ENCODE measurements at places on chromosomes 12 and 14. TPM values are rescaled to one million over a fixed set of nuclear protein-coding genes. Genes with fewer than 3 reads are reported as not detected.

The AICDA gene
- polyA plus RNA-seq, result 0.39 TPM

GRCh38 chr14:34843011-34843554 is 32.1 kb downstream of the BAZ1A start:
- H3K27ac ChIP-seq, result peak overlapping the region; percentile 22
- no peaks in the 10 kb centered on the region for H3K4me1 ChIP-seq
- DNase-seq, result no peak
- no peak overlapping the region for H3K4me3 ChIP-seq

DNA sequence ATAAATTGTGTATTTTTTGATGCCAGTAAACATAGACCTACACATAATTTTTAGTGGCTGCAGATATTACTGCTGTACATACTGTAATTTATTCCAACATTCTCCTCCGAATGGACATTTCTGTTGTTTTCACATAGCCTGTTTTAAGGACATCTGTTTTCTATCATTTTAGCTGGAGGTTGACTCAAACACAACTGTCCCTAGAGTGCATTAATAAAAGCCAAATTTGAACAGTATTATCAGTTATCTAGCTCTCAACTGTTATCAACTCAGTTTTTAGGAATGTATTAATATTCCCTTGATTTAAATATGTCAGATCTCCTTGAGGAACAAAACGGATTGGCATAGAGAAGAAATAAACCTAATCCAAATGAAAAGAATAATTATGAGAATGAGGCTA is 17.2 kb upstream of the PIWIL1 start:
- no peak overlapping the region for H3K4me3 ChIP-seq
- no peaks in the 10 kb centered on the region for H3K36me3 ChIP-seq
- DNase-seq, result no peak

GRCh38 chr14:101005447-101005846 is 101.9 kb upstream of the RTL1 start:
- peaks cover 4% of the 10 kb centered on the region for H3K4me1 ChIP-seq
- no peak for DNase-seq
- no peaks in the 10 kb centered on the region for H3K27me3 ChIP-seq
- no peak overlapping the region for H3K4me3 ChIP-seq
- no peak overlapping the region for H3K27ac ChIP-seq

DNA sequence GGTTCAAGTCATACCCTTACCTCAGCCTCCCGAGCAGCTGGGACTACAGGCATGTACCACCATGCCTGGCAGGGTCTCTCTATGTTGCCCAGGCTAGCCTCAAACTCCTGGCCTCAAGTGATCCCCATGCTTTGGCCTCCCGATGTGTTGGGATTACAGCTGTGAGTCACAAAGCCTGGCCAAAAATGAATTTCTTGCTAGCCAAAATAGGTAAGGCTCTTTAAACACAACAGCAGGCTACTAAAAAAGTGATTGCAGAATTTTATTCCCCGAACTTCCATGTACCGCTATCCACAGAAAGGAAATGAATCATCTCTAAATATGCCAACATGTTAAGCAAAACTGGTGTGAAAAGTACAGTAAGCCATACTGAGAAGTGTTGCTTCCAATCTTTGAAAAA is 50.6 kb downstream of the WDHD1 start:
- H3K27ac ChIP-seq, result no peak overlapping the region
- no peaks in the 10 kb centered on the region for H3K4me1 ChIP-seq
- no peak for DNase-seq
- no peak overlapping the region for H3K4me3 ChIP-seq
- H3K27me3 ChIP-seq, result no peaks in the 10 kb centered on the region

DNA sequence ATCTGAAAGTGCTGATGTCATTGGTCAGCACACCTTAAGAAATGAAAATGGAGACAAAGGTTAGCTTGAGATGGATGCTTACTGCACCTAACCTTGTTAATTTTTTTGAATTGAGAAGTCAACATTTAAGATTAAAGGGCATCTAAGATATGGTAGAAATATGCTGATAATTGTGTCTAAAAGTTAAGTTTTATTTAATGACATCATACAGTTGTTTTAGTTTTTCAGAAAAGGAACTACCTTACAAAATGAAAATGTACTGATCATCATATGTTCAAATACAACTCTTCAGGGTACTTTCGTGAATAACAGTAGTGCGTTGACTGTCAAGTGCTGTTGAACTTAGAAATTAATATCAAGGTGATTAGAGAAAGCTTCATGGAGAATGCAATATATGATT is 2.5 kb downstream of the SMCO3 start:
- DNase-seq, result no peak
- H3K4me3 ChIP-seq, result no peak overlapping the region
- H3K36me3 ChIP-seq, result no peaks in the 10 kb centered on the region

DNA sequence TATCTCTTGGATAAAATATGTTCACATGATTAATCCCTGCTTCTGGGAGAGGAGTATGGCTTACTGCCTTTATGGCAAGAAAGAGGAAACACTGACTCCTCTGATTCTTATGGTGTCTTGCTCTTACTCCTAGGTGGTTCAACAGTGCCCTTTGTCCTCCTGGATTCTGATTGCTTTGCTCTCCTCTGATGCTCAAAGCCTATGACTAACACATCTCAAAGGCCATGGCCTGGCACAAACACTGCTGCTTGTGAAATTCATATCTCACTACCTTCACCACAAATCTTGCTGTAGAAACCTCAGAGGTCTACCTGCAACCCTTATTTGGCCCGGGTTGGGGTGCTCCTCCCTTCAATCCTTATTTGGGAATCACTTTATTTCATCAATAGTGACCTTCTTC is 217.2 kb downstream of the C12orf50 start:
- no peaks in the 10 kb centered on the region for H3K36me3 ChIP-seq
- H3K27ac ChIP-seq, result no peak overlapping the region
- H3K27me3 ChIP-seq, result no peaks in the 10 kb centered on the region

The CELA1 gene
- polyA plus RNA-seq, result 0.71 TPM

DNA sequence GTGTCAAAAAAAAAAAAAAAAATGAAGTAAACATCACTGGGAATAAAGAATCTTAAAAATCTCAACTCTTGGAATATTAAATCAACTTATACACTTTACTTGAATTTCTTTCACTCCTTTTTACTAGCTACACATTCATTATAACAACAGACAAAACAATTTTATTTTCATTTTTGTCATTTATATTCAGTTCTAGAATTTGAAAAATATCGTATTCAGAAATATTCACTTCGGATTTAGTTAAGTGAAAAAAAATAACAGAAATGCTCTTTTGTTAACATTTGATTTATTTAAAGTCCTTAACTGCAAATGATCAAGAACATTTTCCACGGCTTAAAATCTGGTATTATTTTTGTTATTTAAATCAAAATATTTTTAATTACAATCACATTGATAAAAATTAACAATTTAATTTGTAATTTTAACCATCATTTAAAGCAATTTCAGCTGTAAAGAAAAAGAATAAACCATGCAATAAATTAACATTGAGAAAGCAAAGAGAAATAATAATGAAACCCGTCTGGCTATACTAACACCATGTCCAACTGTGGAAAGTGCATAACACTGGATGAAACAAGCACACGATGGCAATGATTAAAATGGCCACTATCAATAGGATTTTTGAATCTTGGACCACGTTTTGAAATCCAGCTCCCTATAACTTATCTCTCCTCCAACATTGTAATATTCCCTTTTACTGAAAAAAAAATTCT is 5.2 kb downstream of the FOXA1 start:
- peaks cover 80% of the 10 kb centered on the region for H3K27me3 ChIP-seq
- no peaks in the 10 kb centered on the region for H3K36me3 ChIP-seq
- no peak overlapping the region for H3K27ac ChIP-seq
- DNase-seq, result no peak
- H3K4me3 ChIP-seq, result no peak overlapping the region

DNA sequence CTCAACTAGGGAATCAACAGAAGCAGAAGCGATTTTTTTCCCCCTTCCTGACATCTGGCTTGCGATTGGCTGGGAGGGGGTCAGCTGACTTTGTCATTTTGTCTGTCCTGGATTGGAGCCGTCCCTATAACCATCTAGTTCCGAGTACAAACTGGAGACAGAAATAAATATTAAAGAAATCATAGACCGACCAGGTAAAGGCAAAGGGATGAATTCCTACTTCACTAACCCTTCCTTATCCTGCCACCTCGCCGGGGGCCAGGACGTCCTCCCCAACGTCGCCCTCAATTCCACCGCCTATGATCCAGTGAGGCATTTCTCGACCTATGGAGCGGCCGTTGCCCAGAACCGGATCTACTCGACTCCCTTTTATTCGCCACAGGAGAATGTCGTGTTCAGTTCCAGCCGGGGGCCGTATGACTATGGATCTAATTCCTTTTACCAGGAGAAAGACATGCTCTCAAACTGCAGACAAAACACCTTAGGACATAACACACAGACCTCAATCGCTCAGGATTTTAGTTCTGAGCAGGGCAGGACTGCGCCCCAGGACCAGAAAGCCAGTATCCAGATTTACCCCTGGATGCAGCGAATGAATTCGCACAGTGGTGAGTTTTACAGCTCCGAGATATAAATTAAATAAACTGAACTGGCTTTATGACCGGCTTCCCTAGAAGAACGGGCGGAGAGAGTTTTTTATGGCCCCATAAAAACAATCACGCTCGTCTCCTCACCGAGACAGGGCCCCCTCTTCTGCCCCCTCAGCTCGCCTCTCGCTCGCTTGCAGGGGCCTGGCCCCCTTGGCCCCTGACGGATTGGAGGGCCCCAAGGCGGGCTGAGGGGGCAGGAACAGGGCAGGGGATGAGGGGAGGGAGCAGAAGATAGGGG is at the start of gene HOXC6:
Gene HOXC6, plus strand, starts transcription at position 127 of the 888 bp plus-strand sequence. Its CDS starts 82 bp downstream, at position 209.
- H3K27ac ChIP-seq, result no peak within 1 kb of the TSS
- no peak within 1 kb of the TSS for H3K4me3 ChIP-seq
- no peak for DNase-seq

The OGFOD2 gene
- polyA plus RNA-seq, result 20.6 TPM

DNA sequence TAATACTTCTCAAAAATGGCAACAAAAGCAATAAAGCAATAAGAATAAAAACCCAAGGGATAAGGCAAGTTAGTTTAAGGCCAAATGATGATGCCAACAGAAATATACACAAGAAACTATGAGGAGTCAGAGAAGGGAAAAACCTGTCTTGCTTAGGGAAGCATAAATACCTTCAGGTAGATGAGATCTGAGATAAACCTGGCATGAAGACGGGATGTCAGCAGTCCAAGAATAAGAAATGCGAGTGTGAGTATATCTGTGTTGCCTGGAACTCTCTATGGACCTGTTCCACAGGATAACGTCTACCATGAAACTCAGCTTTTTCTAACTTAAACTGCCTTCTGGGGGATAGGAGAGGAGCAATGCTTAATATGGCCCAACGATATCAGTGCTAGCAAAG is 30.6 kb downstream of the KCNH5 start:
- H3K36me3 ChIP-seq, result no peaks in the 10 kb centered on the region
- no peaks in the 10 kb centered on the region for H3K4me1 ChIP-seq
- DNase-seq, result no peak
- H3K27me3 ChIP-seq, result no peaks in the 10 kb centered on the region

The RNASE3 gene
- polyA plus RNA-seq, result 1.2 TPM

The AMDHD1 gene
- 2.2 TPM for polyA plus RNA-seq

DNA sequence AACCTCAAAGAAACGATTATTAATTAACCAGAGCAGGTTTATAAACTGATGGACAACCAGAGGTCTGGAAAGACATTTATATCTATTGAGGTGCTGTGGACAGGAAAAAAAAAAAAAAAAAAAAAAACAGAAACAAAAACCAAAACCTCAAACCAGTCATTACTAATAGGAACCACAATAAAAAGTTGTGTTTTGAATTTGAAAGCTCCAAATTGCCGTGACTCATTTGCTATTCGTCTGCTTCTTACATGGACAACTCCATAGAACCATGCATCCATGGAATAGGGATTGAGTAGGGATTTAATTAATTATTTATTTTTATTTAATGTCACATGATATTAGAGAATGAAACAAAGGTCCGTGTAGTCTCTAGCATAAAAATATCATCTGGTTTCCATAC is 134.1 kb upstream of the SSTR1 start:
- no peak for DNase-seq
- H3K4me3 ChIP-seq, result no peak overlapping the region
- no peaks in the 10 kb centered on the region for H3K27me3 ChIP-seq

GRCh38 chr14:56782711-56783110 is 27.6 kb downstream of the OTX2 start:
- H3K4me3 ChIP-seq, result no peak overlapping the region
- H3K36me3 ChIP-seq, result no peaks in the 10 kb centered on the region
- H3K27ac ChIP-seq, result no peak overlapping the region
- no peaks in the 10 kb centered on the region for H3K4me1 ChIP-seq

DNA sequence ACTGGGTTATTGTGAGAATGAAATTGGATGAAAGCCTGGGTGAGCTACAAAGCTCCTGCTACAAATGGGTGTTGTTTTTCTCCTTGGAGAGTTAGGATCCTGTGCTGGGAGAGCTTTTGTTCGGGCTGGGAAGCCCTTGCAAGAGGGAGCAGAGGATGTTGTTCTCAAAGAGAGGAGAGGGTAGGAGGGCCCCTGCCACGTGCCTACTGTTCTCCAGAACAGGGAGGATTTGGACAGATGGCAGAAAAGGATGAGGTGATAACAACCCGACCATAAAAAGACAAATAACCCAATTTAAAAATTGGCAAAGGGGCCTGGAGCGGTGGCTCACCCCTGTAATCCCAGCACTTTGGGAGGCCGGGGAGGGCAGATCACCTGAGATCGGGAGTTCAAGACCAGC is 68.8 kb downstream of the GALNT16 start:
- DNase-seq, result no peak
- H3K27ac ChIP-seq, result no peak overlapping the region
- H3K36me3 ChIP-seq, result no peaks in the 10 kb centered on the region
- H3K4me3 ChIP-seq, result no peak overlapping the region
- no peaks in the 10 kb centered on the region for H3K4me1 ChIP-seq

All from thymus (tissue), 14 donors.